Esophagus muscularis mucosa (tissue), 4 donors: ENCODE measurements at places on chromosomes 1 and 21.

DNA sequence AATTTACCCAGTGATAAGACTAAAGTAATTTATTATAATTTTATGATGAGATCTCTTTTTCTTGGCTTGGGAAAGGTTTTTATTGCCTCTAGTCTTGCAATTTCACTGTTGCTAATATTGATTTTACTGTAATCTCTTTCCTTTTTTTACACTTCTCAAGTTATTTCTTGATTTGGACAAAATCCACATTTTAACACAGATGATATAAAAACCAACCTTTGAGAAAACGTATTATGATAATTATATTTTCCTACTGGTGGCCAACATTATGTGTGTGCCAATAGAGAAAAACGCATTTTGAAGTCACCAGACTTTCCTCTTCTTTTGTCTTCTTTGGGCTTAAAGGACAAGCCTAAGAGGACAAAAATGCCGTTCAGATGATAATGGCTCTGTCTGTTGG is 314.9 kb downstream of the PRDM2 start:
- no peak for DNase-seq

DNA sequence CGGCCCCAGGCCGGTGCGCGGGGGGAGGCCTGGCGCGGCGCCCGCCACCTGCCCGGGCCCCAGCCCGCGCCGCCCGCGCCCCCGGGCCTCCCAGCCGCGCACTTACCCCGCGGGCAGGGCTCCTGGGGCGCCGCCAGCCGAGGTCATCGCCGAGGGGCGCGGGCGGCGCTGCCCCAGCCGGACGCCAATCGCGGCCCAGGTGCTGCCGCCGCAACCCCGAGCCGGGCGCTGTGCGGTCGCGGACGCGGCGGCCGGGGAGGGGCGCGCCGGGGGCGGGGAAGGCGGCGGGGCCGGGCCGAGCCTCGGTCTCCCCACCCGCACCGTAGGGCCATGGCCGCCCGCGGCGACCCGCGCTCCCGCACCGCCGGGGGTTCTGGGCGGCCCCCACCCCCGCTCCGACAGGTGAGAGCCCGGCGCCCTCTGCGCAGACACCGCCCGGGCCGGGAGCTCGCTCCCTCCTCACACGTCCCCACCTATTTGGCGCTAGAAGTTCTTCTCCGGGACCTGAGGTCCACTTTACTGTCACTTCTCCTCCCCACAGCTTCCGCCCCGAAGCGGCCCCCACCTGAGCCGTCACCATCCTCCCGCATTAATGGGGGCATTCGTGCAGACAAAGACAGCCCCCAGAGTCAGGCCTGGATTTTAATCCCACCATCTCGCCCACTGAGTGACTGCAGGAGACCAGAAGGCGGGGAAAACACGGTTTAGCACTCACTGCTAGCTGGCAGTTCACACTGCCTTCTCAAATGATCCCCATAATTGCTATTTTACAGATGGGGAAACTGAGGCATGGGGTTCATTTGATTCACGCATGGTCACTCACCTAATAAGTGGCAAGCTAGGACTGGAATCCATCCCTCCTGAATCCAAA is at the start of gene TTC39A:
Gene TTC39A (minus strand): TSS at position 232 of the 871 bp plus-strand sequence. CDS start 85 bp downstream, at position 147.
- no peak for DNase-seq

DNA sequence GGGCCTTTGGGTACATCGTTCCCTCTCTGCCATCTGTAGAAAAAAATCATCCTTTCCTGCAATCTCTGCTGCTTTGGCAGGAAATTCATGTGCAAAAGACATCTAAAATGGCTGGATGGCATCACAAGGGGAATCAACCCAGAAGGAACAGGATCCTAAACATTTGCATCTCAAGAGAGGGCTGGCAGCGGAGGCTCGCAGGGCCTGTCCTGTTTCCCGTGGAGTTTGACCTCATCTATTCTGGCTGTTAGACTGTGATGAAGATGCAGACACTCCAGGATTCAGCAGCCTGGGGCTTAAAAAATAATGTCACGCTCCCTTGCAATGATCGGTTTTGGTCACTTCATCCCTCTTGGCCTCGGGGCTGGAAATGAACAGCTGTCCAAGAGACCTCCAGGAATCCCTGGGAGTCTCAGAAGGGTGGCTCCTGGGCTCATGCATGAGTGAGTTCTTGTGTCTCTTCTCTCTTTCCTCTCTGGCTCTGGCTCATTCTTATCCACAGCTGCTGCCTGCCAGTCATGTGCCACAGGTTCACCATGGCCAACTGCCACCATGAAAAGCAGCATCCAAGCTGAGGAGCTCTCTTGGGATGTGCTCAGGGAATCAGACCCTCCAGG is 16.1 kb upstream of the PCP4 start:
- DNase-seq: no peak

GRCh38 chr1:197198911-197199310 is 52.4 kb upstream of the ASPM start:
- DNase-seq: no peak

DNA sequence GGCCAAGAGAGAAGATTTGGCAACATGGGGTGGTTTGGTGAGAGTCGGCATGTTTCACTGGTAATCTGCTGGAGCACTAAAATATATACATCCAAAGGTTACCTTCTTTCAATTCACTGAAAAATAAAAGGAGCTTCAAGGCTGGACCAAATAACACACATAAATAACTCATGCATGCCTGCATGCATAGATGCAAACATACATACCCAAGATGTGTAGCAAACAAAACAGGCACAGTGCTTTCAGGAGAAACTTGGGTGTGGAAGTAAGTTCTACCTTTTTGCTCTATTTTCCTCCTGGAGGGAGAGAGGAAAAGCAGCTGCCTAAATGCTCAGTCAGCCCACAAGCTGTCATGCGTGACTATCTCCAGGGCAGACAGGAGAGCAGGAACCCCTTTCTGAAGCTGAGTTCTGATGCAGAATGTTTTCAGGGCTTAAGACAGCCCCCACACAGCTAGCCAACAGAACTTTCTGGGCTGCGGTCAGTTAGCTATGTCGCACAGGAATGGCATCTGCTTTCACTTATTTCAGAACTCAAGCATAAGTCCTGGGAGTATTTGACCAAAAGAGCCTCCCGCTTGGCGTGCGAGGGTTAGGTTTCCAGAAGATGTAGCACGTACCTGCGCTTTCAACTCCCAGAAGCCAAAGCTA is 166.2 kb downstream of the TOMM20 start:
- DNase-seq: no peak

GRCh38 chr1:101995984-101996745 is 561 bp downstream of the OLFM3 start:
- no peak for DNase-seq

DNA sequence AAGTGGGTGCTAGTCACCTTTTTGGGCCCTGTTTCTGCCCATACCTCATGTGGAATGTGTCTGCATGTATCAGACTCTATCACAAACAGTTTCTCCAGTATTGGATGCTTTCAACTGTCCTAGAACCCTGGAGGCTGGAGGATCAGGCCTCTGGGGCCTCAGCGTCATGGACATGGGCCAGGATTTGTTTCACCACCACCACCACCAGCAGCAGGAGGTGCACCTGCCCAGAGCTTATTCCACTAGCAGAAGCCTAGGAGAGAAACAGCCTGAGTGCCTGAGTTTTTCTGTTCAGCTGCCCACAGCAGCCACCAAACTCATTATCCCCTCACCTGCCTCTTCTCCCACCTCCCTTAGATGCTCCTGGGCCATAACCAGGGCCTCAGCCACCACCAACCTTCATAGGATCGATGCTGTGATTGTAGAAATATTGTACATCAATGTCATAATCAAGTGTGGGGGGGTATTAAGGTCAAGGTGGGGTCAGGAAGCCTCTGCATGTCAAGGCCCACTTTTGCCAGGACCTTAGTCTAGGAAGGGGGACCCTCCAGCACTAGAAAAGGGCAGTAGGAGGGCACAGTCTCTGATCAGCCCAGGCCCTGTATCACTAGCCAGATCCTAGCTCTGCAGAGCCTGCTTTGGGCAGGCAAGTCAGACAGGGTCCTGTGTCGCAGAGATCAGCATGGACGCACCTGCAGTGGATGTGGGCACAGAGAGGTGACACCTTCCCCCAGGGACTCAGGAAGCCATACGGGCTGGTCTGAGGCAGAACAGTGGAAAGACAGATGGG is 9.3 kb downstream of the DMAP1 start:
- no peak for DNase-seq

- no peak for DNase-seq
These were observed 34.0 kb upstream of the SSX2IP start for GRCh38 chr1:84724128-84724860.

GRCh38 chr1:24909388-24909898 is 20.6 kb downstream of the RUNX3 start:
- DNase-seq: no peak

DNA sequence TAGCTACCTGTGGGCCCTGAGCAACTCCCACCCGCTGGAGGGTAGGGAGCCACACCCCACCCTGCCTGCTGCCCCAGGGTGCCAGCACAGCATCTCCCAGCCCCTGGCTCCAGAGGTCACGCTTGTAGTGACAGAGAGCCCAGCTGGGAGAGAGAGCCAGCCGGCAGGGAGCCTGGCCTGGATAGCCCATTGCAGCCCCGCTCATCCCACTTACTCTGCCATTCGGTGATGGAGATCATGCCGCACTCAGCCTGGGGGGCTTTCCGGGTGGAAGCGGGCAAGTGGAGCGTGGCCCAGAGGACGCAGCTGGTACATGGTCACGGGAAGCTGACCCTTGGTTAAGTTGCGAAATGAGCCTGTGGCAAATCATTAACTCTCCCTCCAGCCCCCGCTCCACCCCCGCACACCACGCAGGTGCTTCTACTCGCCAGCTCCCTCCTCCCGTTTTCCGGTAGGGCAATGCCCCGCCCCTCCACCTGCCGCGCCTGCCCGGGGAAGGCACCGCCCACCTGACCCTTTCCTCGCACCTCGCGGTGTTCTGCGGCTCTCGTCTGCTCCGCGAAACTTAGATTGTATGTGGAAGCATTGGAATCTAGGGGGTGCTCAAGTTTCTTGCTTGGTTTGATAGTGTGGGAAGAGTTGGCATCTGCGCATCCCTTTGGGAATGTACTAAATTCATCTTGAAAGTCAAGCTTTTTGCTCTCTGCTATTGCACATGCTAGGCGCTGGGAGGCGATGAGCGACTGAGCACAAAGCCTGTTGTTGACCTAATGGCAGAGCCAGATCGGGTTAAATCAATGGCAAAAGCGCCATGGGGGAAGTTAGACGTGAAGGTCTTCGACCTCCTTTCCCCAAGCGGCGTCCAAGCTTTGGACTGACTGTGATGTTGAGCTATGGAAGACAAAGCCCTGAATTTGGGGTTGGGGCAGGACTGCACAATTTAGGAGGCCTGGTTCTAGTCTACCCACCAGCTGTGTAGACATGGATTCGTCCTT is at the start of gene GOLT1A:
Gene GOLT1A (minus strand): TSS at position 321 of the 995 bp plus-strand sequence. CDS start 82 bp downstream, at position 239.
- DNase-seq: no peak
